Ascending aorta (tissue), 2 donors: ENCODE measurements at places on chromosomes 11 and 22. TPM values are rescaled to one million over a fixed set of nuclear protein-coding genes. Genes with fewer than 3 reads are reported as not detected.

The GAS2L1 gene
- 99.3 TPM for total RNA-seq

The P2RY6 gene
- 8.8 TPM for total RNA-seq

- DNase-seq, result no peak
These were observed 1.8 kb downstream of the SLC16A8 start for GRCh38 chr22:38081941-38082828.

- no peak for DNase-seq
These were observed 24.2 kb downstream of the PPFIBP2 start for GRCh38 chr11:7538031-7538430.

DNA sequence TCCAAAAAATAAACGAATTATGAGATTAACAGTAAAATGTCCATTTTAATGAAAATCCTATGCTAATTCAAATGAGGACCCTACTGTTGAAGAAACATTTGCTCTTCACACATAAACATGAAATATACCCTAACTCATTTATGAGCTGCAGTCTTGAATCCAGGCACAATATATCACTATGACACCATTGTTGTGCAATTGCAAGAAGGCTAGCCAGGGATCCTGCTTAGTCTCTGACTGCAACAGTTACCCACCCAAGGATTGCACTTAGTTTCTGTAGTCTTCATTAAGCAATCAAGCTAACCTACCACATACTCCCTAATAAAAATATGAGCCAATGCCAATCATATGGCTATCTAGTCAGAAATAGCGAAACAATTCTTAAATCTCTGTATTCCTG is 981.0 kb upstream of the FAT3 start:
- DNase-seq, result no peak

DNA sequence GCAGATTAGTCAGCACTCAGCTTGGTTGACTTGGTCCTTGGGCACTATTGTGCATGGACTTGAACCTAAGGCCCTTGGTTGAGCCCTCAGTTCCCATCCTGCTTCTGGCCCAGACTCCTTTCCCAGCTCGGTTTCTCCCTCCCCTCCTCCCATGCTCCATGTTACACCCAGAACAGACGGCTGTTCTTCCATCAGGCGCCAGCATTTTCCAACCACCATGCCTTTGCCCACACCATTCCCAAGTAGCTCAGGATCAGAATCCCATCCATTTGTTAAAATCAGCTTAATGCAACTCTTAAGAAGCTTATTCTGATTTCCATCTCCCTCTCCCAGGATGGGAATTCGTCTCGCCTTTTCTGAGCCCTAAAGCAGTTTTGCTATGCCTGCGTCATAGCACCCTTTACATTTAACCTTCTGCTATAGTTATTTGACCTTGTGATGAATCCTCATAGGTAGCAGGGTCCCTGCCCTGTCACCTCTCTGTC is 110.7 kb downstream of the MICAL2 start:
- DNase-seq, result no peak

DNA sequence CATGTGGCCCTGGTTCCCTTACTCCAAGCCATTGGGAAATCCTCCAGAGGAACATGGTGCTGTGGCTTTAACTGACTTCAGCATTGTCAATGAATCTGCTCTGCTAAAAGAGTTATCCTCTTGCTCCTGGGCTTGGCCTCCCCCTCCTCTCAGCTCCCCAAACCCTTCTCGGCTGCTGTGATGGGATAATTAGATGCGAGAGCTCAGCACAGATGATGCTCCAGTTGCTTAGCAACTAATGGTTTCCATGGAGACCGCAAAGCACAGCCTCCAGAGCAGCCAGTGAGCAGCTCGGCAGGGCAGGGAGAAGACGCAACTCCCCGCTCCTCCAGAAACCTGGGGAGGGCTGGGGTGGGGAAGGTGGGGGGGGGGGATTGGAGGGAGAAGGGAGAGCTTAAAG is 2.8 kb upstream of the UPK2 start:
- no peak for DNase-seq

DNA sequence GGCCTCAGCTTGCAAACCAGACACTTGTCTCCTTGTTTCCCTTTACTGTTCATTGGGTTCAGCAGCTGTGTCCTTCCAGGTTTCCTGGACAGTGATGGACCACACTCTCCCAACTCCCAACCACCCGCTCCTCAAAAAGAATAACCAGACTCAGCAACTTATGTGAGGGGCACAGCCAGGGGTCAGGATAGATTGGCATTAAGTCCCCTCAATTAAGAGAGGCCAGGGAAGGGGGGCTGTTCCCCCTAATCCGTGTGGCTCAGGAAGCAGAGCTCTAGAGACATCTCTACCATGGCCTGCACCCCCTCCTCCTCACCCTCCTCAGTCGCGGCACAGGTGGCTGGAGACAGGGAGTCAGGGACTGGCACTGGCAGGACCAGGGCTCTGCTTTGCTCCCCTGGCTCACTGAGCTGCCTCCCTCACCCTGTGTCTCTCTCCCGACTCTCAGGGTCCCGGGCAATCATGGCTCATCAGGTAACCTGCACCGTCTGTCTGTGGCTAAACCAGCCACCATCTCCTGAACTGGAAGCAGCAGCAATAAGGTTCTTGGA is 111.7 kb downstream of the ZNF280B start:
- no peak for DNase-seq

DNA sequence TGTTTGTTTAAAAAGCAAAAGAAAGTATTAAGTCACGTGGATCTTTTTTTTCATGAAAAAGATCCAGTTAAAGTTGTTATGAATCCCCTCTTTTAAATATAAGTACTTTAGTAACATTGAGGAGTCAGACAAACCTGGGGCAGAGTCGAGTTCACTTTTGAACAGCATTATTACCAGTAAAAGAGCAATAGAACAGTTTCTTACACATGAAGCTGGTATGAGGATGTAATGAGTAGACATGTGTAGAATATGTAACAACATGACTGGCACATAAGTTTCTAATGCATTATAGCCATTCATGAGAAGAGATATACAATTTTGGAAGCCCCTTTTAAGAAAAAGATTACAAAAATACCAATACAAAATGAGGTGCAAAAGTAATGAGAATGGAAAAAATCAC is 7.6 kb upstream of the MUC15 start:
- DNase-seq, result no peak

The TIMP3 gene
- 394 TPM for total RNA-seq

GRCh38 chr11:81255895-81256294 is 1477.8 kb downstream of the FAM181B start:
- DNase-seq, result no peak

DNA sequence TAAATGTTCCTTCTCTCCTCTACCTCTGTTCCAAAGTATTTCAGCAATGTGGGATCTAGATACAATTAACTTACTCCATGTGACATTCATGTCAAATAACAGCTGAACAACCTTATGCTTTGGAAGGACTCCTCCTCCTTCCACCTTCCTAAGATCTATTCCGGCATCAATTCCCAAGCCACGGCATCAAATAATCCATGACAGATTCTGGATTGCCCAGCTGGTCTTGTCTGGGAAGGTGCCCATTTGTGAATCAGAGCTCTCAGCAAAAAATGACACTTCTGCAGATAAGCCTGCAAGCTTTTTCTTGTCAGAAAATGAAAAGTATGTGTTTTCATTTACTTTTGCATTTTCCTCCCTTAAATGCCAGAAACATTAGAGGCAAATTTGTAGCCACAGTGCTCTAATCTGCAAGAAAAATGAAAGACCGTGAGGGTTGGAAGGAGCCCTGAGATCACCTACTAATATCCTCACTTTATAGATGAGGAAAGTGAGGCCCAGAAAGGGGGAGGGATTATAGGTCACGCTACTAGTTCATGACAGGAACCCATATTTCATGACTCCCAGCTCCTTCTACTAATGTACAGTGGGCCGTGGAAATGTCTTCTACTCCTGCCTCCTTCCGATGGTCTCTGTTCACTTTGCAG is 124.0 kb downstream of the ME3 start:
- DNase-seq, result no peak

DNA sequence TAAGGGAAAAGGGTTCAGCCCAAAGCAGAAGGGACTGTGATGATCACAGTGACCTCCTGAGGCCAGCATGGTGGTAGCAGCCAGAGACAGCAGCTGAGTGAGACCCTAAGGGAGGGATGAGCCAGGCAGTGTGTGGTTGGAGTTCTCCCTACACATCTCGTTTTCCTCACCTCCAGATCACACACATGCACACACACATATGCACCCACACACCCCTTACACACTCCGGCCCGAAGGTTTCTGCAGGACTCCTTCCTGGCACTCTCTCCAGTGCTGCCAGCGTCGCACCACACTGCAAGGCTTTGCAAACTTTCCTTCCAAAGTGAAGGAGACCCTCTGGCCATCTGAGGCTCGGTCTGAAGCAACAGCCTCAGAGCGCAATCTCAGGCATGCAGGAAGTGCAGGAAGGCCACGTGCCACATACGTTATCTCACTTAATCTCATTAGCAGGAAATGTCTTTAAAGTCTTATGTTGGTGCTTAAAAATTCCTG is 26.9 kb upstream of the TP53I11 start:
- no peak for DNase-seq

GRCh38 chr11:71130106-71130505 is 122.3 kb downstream of the SHANK2 start:
- DNase-seq, result no peak

The SLC29A2 gene
- not detected for total RNA-seq

The SLC22A8 gene
- not detected for total RNA-seq

The ACTN3 gene
- total RNA-seq, result not detected

- DNase-seq, result no peak
These were observed 738.4 kb upstream of the RAG2 start for GRCh38 chr11:37336401-37336800.

- DNase-seq, result no peak
These were observed 33.4 kb downstream of the MRTFA start for GRCh38 chr22:40603088-40603605.

DNA sequence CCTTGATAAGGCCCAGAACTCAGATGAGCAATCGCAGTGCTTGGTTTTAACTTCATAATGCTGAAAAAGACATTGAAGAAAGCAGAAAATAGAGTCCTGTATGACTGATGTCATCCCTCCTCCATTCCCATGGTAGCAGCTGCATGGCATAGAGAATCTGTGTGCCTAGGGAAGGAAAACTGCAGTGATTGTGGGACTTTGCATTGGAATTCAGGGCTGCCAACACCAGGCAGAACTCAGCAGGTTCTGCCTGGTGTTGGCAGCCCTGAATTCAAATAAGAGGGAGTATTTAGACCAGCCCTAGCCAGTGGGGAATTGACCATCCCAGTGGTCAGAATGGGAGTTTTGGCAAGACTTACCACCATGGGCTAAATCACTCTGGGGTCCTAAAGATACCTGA is 1016.0 kb downstream of the FAM181B start:
- no peak for DNase-seq

- no peak for DNase-seq
These were observed 23.0 kb downstream of the SIK3 start for GRCh38 chr11:117075186-117075585.

DNA sequence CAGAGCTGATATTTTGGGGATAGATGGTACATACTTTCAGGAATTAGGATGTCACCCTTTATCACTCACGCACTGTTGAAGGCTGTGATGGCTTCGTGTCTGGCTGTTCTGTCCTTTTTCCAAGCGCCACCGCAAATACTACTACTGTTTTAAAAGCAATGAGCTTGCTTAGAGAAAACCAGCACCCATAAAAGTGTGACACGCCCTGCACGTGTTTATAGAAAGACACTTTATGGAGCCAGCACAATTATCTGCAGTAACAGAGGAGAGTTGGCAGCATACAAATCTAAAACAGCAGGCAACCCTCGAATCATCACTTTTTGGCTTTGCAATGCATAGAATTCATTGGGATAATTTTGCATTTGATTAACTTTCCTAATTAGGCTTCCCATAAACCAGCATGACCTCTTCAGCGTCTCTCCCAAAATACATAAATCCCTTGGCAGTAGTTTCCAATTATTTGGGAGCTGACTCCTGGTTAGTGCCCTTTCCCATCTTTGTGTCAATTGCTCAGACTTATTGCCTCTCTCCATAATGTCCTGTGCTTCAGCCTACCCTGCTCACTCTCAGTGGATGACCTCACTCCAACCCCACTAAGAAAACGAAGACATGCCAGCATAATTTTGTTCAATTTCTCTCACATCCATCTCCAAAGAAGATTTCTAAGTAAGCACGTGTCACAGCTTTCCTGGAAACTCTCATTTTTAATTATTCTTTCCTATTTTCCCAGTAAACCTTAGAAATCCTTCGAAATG is 118.7 kb upstream of the LARGE1 start:
- DNase-seq, result no peak

- peak; percentile 89 for DNase-seq
These were observed 13.0 kb upstream of the CXCR5 start for GRCh38 chr11:118870396-118871343.

DNA sequence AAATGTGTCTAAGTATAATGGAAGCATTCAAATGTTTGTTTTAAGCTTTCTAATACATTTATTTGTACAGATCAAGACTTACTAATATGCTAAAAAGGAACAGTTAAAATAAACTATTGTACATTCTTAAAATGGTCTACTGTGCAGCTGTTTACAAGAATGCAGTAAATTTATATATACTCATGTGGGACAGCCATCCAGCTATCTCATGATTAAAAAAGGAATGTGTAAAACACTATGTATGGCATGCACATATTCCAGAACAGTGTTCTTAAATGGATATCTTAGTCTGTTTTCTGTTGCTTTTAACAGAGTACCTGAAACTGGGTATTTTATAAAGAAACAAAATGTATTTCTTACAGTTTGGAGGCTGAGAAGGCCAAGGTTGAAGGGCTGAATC is 30.2 kb upstream of the CSTF3 start:
- no peak for DNase-seq

GRCh38 chr11:63564056-63564774 is 1.0 kb upstream of the PLAAT2 start:
- no peak for DNase-seq

DNA sequence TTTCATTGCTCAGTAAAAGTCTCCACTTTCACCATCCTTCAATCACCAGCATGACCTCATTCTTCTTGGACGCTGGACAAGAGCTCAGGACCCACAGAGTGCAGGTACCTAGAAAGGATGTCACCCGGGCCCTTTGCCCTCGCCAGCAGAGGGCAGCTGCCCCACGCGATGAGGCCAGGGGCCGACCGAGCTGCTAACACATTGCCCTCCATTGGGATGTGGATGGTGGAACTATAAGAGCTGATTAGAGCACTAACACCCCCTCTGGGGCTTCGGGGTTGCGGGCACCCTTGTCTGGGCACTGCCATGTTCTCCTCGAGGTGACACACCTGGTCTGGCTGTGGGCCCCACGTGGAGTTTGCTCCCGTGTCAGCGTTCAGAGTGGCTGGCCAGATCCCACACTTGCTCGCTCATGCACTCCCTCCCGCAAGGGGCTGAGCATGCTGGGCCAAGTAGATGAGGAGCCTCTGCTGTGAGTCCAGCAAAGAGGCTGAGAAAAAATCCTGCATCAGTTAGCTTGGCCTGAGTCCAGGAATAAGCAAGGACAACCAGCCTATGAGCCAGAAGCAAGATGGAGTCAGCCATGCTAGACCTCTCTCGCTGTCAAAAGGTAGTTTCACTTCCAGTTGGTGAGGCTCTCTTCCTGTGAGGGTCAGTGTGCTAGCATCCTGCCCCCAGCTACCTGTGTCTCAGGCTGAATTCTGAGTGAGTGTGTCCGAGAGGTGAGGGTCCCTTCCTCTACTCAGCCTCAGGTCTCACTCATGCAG is 9.8 kb downstream of the KRTAP5-6 start:
- no peak for DNase-seq

- DNase-seq, result no peak
These were observed 844.5 kb upstream of the RAG2 start for GRCh38 chr11:37442576-37442975.
